ENCODE measurements at places on chromosomes 1 and 21. TPM values are rescaled to one million over a fixed set of nuclear protein-coding genes. Genes with fewer than 3 reads are reported as not detected.

DNA sequence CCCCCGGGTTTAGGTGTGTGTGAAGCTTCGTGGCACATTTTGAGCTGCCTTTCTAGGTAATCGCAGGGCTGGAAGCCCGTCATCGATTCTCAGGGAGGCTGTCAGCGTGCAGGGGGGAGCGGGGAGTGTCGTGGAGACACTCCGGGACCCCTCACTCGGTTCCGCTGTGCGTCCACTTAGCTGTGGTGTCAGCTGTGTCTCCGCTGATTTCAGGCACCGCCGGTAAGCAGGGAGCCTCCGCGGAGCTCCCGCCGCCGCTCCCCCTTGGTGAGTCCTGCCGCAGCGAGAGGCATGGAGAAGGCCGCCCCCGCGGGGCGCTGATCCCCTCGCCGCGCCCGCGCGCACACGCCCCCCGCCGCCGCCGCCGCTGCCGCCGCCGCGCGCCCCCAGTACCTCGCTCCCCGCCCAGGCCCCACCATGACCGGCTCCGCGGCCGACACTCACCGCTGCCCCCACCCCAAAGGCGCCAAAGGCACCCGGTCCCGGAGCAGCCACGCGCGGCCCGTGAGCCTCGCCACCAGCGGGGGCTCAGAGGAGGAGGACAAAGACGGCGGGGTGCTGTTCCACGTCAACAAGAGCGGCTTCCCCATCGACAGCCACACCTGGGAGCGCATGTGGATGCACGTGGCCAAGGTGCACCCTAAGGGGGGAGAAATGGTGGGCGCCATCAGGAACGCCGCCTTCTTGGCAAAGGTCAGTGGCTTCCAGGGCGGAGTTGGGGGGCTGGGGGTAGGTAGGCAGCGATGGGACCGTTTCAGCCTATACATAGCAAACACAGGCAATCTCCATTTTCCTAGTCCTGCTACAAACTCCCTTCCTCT lies 995 bp downstream of the VASH2 start:
- DNase-seq, result no peak

DNA sequence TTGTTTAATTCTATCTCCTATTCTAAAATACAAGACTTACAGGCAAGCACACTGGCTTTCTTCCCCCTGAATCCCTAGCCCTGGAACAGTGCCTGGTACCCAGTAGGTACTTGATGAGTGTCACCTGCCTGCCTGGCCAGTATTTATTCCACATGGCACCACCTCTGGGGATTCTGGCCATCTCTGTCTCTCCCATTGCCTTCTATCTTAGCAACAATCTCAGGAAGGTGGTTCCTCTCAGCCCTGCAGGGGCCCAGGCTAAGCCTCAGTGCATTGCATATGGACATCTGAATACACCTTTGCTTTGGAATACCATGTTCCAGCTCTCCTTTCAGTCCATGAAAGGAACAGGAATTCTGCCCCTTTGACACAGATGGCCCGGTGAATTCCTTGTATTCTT lies 81.0 kb downstream of the HIVEP3 start:
- no peak for DNase-seq

GRCh38 chr1:6507461-6507911 lies 16.0 kb upstream of the PLEKHG5 start:
- DNase-seq, result no peak

- peak; percentile 16 for DNase-seq
These were observed 27.5 kb downstream of the TRIM45 start for GRCh38 chr1:117093870-117094621.

- no peak for DNase-seq
These were observed 303.3 kb upstream of the DEPDC1 start for GRCh38 chr1:68800182-68800581.

GRCh38 chr1:71780681-71781080 lies 501.7 kb downstream of the NEGR1 start:
- DNase-seq, result no peak

GRCh38 chr21:35782667-35783066 lies 277.7 kb downstream of the SETD4 start:
- no peak for DNase-seq

GREM2 gene
- total RNA-seq, result 0.17 TPM

CHIA gene
- not detected for total RNA-seq

EFNA4 gene
- 19.5 TPM for total RNA-seq

BNIPL gene
- total RNA-seq, result 3.8 TPM

LRRC53 gene
- not detected for total RNA-seq

All from WTC11 (cell line).